ENCODE measurements at places on chromosomes 1 and 21.

DNA sequence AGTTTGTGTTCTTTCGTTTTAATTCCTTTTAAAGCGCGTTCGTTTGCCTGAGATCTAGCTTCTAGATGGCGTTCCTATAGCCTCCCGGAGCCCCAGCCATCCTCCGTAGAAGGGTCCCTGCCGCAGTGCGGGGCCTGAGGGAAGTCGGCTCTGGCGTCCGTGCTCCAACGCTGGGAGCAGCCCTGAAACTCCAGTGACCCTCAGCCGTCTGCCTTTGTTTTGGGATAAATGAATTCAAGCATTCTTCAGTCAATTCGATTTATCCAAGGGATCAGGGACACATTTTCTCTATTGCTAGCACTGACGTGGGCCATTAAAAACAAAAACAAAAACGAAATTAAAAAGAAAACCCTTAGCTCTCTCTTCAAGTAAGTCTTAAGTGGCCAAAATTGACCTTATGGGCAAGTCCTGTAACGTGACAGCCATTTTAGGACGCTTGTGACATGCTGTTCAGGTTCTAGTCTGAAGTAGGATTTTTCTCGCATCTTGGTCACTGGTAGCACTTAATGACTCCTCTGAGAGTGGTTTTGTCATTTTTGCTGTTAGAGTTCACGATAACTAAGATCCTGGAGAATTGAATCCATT lies 742 bp upstream of the HSPA13 start:
- no peak for DNase-seq

GRCh38 chr1:156090840-156091188 lies 8.5 kb upstream of the MEX3A start:
- no peak for DNase-seq

- no peak for DNase-seq
Observed at GRCh38 chr21:37557261-37557950, 190.8 kb downstream of the DYRK1A start.

- no peak for DNase-seq
Observed at GRCh38 chr1:197559655-197560054, 215.6 kb downstream of the DENND1B start.

DNA sequence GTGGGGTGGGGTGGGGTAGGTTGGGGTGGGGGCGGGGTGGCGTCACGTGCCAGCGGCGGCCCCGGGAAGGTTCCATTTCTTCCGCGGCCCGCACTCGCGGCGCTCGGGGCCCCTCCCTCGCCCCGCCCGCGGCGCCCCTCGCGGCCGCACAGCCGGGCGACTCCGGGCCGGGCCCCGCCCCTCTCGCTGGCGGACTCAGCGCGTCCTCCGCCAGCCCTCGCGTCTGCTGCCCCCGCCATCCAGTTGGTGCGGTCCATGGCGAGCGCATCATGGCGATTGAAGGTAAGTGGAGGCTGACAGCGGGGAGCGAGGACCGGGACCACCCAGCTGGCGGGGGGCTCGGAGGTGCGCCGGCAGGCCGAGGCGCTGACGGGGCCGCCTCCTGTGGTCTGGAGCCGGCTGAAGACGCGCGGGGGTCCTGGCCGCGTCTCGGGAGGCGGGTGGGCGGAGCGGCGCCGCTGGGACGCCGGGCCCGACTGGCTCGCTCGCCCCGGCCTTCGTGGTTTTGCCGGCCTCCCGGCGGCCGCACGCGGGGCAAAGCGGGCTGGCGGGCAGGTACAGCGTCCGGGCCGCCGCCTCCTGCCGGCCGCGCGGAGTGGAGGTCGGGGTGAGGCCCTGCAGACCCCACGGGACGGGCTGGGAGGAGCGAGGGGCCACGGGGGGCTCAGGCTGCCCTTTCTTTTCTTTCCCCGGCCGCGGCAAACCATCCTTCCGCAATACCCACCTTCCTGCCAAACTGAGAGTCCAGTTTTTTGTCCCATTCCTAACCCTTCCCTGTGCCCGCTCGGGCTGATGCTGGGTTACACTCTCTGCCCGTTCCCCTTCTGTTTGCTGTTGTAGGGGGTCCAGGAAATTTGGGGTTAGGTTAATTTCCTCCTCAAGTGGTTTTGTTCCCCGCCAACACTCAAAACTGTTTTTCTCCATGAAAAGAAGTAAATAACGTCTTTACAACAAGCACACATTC lies at the start of gene SYT14:
SYT14 (plus strand) TSS at position 222 of the 964 bp plus-strand sequence; CDS start at position 270, 48 bp downstream.
- DNase-seq = no peak

- DNase-seq = no peak
Observed at GRCh38 chr1:207454046-207454964, at the start of gene CR2. Gene CR2 (plus strand): TSS chr1:207454328. CDS start chr1:207454419, 91 bp downstream.

GRCh38 chr1:15224974-15225373 lies 22.0 kb upstream of the FHAD1 start:
- DNase-seq = no peak

DNA sequence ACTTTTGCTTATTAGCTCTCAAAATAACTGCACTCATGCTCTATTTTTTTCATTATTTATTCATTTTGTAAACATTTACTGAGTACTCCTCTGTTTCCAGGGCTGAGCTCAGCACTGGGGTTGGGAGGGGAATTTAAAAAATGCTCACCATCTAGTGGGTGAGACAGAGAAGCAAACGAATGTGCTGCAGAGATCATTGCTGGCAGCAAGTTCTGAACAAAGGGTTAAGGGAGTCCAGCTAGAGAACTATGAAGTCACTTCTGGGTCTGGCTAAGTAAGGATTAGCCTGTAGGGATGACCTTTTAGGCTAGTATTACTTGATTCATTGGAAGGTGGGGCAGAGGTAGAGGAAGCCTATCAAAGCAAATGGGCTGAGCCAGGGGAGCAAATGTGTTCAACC lies 99.1 kb upstream of the ZNF644 start:
- DNase-seq = no peak

GRCh38 chr1:31327381-31327780 lies 30.5 kb downstream of the ZCCHC17 start:
- no peak for DNase-seq

- no peak for DNase-seq
Observed at GRCh38 chr1:12088607-12089006, 25.5 kb downstream of the TNFRSF8 start.

DNA sequence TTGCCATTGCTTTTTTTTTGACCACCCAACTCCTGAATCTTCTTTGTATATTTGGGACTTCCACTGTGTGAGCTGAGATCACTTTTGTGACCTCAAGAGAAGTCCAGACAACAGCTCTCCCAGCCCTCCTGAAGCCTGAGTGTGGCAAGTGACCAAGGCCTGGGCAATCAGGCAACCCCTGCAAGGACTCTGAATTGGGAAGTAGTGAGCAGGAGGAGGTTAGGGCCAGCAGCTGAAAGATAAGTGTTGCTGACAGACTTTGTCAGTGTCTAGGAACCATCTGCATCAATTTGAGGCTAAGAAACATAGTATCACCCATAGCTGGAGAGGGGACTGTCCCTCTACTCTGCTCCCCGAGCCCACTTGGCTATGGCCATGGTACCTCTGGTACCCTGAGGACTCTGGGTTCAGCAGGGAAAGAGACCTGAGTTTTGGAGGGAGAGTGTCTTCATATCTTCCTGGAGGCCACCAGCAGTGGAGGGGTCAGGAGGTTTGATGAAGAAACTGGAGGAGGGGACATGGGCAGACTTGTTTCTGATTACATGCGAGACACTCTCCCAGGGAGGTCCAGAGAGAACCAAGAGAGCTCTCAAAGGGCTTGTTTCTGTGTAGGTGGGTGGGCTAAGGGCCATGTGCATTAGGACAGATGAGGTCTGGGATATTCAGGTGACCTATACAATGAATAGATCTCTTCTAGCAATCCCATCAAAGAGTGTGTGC lies 147.0 kb upstream of the DNAH14 start:
- no peak for DNase-seq

GRCh38 chr1:170284951-170285350 lies 139.2 kb downstream of the NTMT2 start:
- DNase-seq = no peak

DNA sequence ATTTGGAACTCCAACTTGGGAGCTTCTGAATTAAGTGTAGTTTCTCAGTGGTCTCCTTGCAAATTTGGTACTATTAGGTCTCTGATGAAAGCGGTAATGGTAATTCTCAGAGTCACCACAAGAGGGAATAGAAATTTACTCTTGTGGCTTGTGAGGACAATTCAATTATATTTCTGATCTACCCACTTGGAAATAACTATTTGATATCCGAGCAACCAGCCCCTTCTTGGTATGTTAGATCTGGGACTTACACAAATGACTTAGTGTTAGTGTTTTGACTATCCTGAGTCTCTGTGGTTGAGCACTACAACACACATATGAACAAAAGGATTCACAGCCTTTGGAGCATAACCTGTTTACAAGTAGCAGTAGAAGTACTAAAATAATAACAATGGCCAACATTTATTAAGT lies 68.1 kb downstream of the RPS6KA1 start:
- DNase-seq = no peak

DNA sequence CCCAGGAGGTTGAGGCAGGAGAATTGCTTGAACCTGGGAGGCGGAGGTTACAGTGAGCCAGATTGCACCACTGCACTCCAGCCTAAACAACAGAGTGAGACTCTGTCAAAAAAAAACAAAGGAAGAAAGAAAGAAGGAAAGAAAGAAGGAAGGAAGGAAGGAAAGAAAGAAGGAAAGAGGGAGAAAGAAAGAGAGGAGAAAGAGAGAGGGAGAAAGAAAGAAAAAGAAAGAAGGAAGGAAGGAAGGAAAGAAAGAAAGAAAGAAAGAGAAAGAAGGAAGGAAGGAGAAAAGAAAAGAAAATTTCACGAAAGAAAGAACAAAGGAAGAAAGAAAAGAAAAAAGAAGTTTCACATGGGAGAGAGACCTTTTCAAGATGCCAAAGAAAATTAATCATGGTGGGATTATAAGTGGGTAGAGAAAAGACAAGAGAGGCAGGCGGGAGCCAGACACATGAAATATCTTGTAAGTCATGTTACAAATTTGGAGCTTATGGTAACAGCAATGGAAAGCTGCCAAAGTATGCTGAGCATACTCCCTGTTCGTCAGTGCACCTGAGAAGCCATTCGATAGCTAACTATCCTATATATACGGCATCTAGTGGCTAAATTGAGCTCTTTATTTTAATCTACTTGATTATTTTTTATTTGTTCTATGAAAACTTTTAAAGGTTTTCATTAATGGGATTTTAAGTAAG lies 41.3 kb upstream of the TNFSF4 start:
- no peak for DNase-seq

GRCh38 chr1:230919207-230919606 lies 50.9 kb upstream of the C1orf198 start:
- no peak for DNase-seq

DNA sequence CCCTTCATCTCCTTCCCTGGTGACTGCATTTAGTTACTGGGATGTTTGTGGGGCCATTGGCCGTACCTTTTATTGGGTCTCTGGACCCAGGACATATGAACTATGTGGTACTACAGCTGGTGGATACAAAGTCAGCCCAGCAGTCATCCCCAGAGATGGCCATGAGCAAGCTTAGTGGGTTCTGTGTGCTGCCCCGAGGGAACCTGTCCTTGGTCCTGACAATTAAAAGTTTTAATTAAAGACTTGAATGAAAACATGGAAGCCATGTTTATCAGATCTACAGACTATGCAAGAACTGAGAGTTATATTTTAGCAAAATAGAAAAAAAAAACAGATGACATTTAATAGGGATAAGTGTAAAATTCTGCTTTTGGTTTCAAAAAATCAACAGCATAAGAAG lies 2.8 kb upstream of the NES start:
- no peak for DNase-seq

DNA sequence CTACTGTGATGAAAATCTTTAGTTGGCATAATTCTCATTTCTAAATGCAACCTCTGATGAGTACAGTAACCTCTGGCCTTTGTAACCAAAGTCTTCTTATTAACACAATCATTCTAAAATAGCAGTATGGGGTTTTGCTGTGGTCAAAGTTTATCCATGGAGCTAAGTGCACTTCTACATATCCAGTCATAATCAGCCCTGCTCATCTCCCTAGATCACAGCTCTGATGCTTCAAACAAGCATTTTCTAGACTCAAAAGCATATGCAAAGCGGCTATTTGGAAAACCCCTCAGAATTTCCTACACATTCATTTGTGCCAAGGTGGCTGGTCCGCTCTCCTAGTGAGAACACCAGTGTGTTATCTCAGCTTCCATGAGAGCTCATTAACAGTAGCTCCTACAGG lies 418.6 kb downstream of the MRPL39 start:
- DNase-seq = no peak

GRCh38 chr1:34332996-34333395 lies 156.3 kb downstream of the C1orf94 start:
- no peak for DNase-seq

DNA sequence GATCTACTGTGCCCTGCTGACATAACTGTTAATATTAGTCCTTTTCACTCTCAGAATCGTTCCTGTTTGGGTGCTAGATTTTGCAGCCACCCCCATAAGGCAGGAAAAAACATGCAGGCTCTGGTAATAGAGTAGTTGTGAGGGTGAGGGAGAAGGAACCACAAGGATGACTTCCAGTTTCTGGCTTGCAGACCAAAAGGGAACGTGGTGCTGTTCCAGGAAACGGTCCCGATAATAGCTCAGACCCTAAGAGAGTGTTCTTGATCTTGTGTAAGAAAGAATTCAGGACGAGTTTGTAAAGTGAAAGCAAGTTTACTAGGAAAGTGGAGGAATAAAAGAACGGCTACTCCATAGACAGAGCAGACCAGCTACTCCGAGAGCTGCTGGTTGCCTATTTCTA lies 50.7 kb upstream of the RHOU start:
- no peak for DNase-seq

DNA sequence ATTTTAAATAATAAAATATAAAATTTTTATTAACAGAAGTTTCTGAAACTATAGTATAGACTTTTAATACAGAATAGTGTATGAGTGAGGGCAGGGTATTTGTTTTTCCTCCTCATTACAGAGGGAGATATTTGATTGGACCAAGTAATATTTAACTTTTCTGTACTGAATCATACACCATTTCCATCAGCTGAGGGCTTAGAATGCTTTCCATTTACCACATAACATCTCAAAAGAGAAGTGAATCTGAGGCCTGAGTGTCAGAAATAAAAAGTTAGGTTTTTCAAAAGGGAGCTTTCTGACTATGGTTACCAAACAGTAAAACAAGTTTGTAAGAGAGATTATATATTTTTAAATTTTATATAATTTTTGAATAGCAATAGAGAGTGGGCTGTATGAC lies 29.5 kb downstream of the TLCD4 start:
- DNase-seq = no peak

- no peak for DNase-seq
Observed at GRCh38 chr1:18348354-18348753, 132.4 kb upstream of the KLHDC7A start.

GRCh38 chr1:114075105-114075504 lies 78.6 kb downstream of the SYT6 start:
- no peak for DNase-seq

All from coronary artery (tissue), 2 donors.